ENCODE measurements at places on chromosomes 5 and 9.

DNA sequence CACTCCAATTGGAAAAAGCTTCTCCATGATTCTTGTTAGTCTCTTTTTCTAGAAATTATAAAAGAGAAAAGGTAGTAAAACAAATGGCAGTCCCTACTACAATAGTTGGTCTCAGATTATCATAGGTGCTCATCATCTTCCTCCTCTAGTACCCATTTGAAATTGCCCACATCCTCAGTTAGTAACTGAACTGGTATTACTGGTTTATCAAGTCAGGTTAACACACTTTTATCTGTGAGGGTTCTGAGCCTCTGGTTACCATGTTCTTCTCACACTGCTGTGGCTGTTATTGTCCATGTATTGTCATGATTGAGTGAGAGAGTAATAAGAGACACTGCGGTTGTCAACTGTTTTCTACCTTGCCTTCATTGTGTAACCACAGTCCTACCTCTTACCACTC, 901.7 kb downstream of the TLE1 start:
- no peak for DNase-seq

DNA sequence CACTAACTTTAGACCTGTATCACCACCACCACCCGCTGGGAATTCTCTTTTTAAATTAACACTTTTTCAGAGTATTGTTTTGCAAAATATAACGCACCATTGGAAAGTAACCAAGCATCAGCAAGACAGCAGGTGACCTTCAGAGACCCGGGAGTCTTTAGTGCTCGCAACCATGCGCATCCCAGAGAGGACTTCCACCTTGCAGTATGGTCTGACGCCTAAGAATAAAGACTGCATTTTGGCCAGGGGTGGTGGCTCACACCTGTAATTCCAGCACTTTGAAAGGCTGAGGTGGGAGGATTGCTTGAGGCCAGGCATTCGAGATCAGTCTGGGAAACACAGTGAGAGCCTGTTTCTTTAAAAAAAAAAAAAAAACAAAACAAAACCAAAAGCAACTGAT, 113.8 kb downstream of the MED27 start:
- DNase-seq, result no peak

GRCh38 chr5:140840978-140841962, at the start of gene PCDHA8:
Gene PCDHA8 (plus strand): TSS chr5:140841187. CDS start chr5:140841322, 135 bp downstream.
- DNase-seq, result peak; percentile 42

DNA sequence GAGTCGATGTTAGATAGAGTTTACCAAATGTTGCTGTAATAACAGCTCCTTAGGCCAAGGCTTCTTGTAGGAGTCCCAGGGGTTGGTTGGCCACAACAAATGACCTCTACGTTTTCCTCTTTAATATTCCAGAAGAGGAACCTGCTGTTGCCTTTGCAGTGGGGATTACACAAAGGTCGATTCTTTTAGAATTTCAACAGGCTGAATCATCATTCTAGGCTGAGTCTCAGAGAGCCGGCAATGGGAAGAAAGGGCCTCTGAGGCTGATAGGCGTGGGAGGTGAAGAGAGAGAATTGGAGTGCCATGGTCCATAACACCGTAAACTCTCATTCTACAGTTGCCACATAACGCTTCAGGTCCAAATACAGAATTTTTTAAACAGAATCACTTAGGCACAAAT, 405.9 kb upstream of the DAP start:
- no peak for DNase-seq

- no peak for DNase-seq
These were observed 65.1 kb downstream of the PLPPR1 start for GRCh38 chr9:101093620-101094019.

GRCh38 chr9:33311953-33312352, 21.6 kb downstream of the NFX1 start:
- no peak for DNase-seq

- DNase-seq, result no peak
These were observed 27.7 kb downstream of the CXXC5 start for GRCh38 chr5:139675825-139676224.

DNA sequence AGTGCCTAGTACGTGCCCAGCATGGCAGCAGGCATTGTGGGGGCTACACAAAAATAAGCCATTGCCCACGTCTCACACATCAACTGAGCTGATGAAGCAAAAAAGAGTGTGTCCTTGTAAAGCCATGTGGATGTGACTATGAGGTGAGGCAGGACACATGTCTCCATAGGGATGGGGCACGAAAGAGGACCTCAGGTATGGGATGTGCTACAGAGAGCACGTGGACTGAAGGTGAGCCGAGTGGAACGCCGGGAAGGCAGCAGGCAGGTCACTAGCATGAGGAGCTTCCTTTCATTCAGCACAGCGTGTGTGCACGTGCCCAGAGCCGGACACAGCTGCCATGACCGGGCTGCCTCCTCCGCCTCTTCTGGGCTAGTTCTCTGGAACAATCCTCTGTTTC, 429.8 kb downstream of the SPOCK1 start:
- DNase-seq, result no peak

DNA sequence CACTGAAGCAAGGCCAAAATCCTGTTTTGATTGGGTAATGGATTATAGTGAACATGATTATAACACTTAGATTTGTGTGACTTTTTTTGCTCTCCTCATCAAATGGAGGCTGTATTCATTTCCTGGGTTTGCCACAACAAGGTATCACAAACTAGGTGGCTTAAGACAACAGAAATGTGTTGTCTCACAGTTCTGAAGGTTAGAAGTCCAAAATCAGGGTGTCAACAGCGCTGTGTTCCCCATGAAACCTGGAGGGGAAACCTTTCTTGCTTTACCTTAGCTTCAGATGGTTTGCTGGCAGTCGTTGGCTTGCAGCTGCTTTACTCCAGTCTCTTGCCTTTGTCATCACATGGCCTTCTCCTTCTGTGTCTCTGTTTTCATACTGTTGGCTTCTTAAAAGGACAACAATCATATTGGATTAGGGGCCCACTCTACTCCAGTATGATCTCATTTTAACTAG, 32.4 kb downstream of the CDC42SE2 start:
- no peak for DNase-seq

- no peak for DNase-seq
These were observed 251.5 kb downstream of the COX7C start for GRCh38 chr5:86869268-86869667.

DNA sequence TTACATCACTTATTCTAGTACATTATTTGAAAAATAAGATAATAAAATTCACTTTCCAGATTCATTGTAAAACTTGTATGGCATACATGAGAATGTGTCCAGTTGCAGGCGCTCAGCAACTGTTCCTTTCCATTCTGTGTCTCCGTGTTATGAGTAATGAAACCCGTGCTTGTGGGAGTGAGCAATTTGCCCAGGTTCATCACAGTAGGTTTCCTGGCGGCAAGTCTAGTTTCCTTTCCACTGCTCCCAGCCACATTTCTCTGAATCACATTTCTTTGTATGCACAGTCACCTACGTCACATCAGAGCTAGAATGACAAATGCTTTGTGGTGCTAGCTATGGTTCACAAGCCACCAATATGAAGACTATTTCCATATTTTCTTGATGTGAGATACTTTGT, 39.9 kb downstream of the MOCS2 start:
- no peak for DNase-seq

DNA sequence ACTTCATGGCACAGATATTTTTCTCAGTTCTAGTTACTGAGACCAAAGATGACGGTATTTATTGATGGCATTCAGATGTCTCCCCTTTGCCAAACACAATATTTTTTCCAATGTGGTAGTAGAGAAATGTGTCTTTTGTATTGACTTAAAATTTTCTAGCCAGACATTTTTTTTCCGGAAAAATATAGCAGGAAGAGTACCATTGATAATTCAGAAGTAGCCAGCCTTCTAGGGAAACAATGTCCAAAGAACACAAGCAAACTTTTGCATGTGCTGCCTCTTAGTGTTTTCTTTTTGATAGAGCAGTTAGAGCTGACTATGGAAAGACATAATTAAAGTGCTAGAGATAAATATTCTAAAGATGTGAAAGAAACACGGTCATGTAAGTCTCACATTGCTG, 231.4 kb downstream of the MARCHF11 start:
- no peak for DNase-seq

GRCh38 chr5:103254921-103255320, 3.6 kb upstream of the MACIR start:
- DNase-seq, result no peak

DNA sequence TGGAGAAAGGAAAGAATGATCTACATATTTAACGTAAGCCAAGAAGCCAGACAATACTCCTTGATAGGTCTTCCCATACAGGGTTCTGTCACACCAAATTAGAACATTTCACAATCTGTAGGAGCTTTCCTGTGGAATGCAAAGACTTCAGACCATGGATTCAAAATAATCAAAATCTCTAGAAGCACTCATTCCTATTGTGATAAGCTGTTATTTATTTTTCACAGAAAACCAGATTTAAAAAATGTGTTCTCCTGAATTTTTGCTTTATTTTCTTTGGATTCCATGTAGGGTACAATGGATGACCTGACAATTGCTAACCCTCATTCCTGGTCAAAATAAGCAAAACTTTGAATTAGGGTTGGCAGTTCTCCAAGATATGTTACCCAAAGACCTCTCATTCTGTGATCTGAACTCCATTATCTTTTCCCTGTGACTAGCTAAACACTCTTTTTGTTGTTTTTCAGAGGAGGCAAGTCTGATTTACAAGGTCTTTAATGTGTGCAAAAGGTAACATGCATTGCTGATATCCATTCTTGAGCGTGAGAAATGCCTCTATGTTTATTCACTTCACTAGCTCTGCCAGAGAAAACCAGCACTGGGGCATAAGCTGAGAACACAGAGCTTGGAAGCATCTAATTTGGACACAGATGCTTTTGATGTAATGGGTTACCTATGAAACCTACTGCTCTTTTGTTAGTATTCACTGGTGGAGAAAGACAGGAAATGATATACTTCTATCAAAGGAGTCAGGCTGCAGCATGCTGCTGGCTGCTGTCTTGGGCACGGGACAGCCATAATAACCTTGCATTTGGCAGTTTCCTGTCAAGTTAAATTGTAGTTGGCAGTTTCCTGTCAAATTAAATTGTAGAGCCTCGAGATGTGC, 31.4 kb downstream of the ACTBL2 start:
- peak; percentile 66 for DNase-seq

GRCh38 chr5:131514316-131515283, 120.4 kb downstream of the RAPGEF6 start:
- DNase-seq, result peak; percentile 55

GRCh38 chr5:81292130-81292529, 9.3 kb upstream of the ZCCHC9 start:
- no peak for DNase-seq

DNA sequence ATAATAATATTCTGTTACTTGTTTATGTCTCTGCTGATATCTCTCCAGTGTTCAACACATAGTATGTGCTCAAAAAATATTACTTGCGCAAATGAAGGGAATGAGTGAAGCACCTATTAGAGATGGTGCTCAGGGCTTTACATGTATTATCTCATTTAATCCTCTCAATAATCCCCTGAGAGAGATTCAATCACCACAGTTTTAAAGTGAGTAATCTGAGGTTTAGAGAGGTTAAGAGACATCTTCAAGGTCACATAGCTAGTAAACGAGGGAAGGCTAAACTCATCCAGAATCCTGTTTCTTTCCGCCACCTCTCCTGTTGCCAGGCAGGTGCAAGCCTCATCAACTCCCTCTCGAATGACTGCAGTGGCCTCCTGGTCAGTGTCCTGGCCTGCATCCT, 82.0 kb downstream of the UGCG start:
- no peak for DNase-seq

- no peak for DNase-seq
These were observed 588.0 kb downstream of the PRELID2 start for GRCh38 chr5:145246961-145247744.

DNA sequence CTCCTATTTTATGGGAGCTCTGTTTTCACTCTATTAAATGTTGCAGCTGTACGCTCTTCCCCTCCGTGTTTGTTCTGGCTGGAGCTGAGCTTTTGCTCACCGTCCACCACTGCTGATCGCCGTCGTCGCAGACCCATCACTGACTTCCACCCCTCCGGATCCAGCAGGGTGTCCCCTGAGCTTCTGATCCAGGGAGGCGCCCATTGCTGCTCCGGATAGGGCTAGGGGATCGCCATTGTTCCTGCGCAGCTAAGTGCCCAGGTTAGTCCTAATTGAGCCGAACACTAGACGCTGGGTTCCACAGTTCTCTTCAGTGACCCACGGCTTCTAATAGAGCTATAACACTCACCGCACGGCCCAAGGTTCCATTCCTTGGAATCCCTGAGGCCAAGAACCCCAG, 96.2 kb upstream of the PRDM9 start:
- no peak for DNase-seq

DNA sequence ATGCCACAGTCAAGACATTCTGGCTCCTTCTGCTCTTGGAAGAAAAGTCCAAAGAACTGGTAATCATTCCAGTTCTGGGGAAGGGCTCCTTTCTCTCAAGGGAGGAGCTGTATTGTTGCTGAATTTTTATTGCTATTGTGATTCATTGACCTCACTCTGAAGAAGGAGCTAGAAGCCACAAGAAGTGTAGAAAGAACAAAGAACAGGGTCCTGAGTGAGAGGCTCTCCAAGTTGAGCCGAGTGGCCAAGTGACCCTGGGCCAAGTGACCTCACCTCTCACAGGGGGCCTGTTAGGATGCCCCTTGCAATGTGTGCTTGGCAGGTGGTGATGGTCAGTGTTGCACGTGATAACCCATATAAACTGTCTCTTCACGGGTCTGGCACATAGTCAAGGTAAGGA, 173.3 kb downstream of the FGF18 start:
- DNase-seq, result no peak

GRCh38 chr9:38194870-38195269, 125.8 kb upstream of the SHB start:
- no peak for DNase-seq

GRCh38 chr9:34437006-34437925, 21.1 kb downstream of the FAM219A start:
- DNase-seq, result peak; percentile 84

DNA sequence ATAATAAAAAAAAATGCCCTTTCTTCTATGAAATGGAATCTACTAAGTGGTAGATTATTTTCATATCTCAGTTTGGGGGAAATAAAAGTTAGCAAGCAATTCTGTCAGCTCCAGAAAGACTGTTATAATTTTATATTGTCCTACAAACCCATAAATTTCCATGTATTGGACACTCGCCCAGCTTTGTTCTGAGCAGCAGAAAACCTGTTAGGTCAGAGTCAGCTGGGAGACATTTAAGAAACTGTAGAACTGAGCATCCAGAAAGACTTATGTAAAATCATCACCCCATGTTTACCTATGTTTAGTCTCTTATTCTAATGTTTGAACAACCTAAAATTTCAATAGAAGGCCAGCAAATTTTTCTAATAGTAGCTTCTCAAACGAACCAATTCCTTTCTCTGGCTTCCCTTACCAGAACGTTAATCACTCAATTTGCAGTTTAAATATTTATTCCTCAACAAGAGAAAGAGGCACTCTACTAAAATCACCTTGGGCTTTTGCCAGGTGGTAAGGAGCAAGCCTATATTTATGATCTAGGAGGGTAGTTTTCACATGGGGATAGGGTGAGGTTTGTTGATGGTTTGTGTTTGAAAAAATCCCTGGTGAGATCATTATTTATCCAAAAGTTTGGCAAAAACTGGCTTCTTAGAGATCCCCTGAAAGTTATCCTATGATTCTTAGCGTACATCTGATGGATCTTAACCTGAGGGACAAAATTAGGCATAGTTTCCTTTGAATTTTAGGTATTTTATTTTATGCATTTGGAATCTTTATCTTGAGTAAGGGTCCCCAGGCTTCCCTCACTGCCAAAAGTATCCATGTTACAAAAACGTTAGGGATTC, 34.4 kb downstream of the MACROH2A1 start:
- no peak for DNase-seq

GRCh38 chr5:148833122-148833521, 6.7 kb downstream of the ADRB2 start:
- DNase-seq, result no peak

- no peak for DNase-seq
These were observed 300.7 kb upstream of the IZUMO3 start for GRCh38 chr9:24846248-24846912.

All from Jurkat, Clone E6-1 (cell line).